ENCODE measurements at places on chromosomes 16 and 17.

- DNase-seq, result peak; percentile 33
Measured at GRCh38 chr17:77963441-77963840, 4.9 kb downstream of the TNRC6C start.

GRCh38 chr16:28990375-28991040, 5.7 kb downstream of the LAT start:
- DNase-seq, result no peak

GRCh38 chr17:83181991-83182619, 102.7 kb downstream of the METRNL start:
- no peak for DNase-seq

DNA sequence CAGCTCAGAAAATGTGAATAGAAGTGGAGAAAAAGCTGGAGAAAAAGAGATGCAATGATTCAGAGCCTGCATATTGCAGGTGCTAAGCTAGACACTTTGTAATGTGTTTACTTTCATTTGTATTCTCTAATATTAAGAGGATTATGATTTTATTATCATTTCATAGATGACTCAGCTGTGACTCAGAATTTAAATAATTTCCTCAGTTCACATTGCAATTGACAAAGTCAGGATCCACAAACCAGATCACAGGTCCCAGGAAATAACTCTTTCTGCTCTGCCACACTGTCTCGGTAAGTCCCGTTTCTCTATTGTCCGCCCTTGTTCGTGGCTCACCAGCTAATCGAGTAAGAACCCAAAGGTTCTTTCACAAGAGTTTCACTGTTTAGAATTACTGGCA, 235.4 kb upstream of the MON1B start:
- DNase-seq, result no peak

- DNase-seq, result no peak
Measured at GRCh38 chr17:7652388-7653356, 1.9 kb downstream of the ATP1B2 start.

- DNase-seq, result no peak
Measured at GRCh38 chr16:85173146-85173980, 61.1 kb upstream of the CIBAR2 start.

DNA sequence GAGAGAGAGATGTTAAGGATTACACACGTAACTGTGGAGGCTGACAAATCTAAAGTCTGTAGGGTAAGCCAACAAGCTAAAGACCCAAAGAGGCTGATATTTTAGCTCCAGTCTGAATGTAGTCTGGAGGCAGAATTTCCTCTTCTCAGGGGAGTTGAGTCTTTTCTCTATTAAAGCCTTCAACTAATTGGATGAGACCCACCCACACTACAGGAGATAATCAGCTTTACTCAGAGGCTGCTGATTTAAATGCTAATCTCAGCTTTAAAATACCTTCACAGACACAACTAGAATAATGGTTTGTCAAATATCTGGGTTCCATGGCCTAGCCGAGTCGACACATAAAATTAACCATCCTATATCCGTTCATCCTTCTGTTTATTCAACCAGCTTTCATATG, 204.3 kb upstream of the PSMD7 start:
- DNase-seq, result no peak

DNA sequence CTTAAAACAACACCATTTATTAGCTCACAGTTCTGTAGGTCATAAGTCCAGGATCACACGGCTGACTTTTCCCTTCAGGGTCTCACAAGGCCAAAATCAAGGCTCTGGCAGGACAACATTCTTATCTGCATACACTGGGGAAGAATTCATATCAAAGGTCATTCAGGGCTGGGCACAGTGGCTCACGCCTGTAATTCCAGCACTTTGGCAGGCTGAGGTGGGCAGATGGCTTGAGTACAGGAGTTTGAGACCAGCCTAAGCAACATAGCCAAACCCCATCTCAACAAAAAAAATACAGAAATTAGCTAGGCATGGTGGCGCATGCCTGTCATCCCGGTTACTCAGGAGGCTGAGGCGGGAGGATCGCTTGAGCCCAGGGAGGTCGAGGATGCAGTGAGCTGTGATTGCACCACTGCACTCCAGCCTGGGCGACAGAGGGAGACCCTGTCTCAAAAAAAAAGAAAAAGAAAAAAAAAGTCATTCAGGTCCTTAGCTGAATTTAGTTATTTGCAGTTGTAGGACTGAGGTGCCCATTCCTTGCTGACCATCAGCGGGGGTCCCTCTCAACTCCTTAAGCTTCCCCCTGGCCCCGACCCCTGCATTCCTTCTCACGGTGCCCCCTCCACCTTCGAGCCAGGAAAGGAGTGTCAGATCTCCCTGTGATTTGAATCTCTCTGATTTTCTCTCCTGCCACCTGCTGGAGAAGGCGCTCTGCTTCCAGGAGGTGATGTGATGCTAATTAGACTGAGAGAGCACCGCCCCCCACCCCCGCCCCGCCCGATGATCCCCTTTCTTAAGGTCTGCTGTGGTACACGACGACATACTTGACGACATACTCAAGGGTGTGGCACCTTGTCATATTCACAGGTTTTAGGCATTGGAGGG, 91.8 kb upstream of the CLEC18A start:
- DNase-seq, result peak; percentile 40

DNA sequence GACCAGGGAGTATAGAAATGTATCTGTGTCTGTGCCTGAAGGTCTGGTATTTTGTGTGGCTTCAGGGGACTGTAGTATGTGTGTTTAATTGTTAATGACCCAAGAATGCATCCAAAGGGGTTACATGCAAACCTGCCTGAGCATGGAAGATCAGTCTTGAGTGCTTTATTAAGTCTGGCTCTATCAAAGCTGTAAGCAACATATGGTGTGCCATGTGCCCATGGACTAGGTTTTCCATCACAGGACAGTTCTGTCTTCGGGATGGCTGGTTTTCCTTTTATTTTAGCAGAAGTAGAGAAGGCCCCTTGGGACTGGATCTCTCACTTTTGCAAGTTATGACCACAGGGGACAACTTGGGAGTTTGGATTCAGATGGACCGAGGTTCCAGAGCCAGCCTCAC, 18.2 kb downstream of the RBFOX1 start:
- no peak for DNase-seq

- DNase-seq, result no peak
Measured at GRCh38 chr17:66943484-66943883, 21.0 kb upstream of the CACNG4 start.

DNA sequence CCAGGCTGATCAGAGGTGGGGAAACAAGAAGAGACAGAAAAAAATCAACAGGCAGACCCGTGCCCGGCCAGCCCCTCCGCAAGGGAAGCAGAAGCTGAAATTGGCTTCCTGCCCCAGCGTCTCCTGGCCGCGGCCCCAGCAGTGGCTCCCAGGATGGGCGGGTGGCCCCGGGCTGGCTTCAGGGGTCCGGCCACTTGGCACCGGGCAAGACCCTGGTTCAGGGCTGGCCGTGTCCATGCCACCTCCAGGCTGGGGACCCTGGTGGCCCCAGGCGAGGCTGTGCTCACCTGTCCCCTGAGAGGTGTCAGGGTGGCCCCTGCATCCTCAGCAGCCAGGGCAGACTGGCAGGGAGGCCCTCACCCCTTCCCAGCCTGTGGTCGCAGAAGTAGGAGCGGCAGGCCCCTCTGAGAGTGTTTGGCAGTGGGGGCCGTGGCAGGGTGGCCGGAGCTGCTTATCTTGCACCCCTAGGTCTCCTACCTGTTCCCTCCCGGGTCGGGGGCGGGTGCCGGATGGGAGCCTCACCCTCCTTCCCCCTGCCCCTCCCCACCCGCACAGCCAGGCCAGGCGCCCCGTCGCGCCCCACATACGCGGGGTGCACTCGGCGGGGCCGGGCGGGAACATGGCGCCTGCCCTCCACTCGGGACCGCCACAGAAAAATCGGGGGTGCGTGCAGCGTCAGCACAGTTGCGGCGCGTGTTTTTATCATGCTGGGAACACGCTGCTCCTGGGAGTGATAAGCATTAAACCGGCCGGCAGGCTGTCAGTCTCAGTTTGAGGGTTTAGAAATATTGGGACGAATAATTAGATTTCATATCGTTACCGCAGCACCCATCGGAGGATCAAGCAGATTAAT, 46.7 kb upstream of the ZC3H18 start:
- DNase-seq, result no peak

- DNase-seq, result no peak
Measured at GRCh38 chr17:48611213-48611612, 396 bp upstream of the HOXB7 start.

DNA sequence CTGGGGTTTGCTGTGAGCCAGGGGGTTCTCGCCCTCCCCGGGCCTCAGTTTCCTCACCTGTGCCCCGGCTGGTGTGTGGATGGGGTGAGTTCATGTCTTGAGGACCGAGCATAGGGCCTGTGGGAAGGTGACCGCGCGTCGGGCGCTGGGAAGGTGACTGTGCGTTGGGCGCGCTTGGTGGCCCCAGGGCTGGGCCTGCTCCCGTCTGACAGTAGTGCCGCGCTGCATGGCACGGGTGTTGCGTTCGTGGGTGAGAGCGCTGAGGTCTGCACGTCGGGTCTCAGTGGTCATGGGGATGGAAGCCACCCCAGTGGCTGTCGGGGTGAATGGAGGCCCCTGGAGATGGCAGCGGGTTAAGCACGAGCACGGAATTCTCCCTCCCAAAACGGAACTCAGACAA, 9.2 kb downstream of the ASPSCR1 start:
- no peak for DNase-seq

- peak; percentile 86 for DNase-seq
Measured at GRCh38 chr17:50507871-50508572, at the start of gene MYCBPAP. Gene MYCBPAP (plus strand): TSS chr17:50508439. CDS start chr17:50508675, 236 bp downstream.

GRCh38 chr17:48295362-48296288, 134.4 kb downstream of the SKAP1 start:
- DNase-seq, result no peak

- no peak for DNase-seq
Measured at GRCh38 chr16:85403693-85404092, 209.4 kb upstream of the GSE1 start.

GRCh38 chr17:12627781-12628451, 37.8 kb upstream of the MYOCD start:
- no peak for DNase-seq

DNA sequence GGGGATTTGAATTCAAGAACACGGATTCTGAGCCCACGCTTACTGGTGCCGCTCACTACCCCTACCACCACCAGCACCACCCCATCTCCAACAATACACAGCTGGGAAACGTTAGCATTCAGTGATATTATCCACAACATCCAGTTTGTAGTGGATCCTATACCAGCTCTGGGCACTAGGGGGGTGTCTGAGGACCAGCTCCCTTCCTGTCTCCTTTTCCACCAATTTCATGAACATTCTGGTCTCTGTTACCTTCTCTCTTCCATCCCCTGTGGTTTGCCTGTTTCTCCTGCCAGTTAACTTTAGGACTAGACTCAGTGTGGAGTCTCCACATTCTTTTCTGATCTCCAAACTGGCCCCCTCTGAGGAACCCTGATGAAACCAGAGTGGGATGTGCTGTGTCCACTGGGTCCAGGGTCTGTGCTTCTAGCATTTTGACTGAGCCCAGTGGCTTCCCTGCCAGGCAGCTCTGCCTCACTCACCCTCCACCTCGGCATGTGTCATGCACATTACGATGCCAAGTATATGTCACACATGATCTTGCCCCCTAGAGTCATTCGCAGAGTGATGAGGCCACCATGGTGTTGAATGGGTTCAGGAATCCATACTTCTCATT, 187.0 kb upstream of the CDH13 start:
- DNase-seq, result no peak

GRCh38 chr17:56870081-56870651, 36.2 kb downstream of the DGKE start:
- no peak for DNase-seq

Measured in left ventricle myocardium inferior (tissue), 1 donor.